Cerebellar nuclear complex (tissue), 1 donor: ENCODE measurements at places on chromosomes 5 and 9.

DNA sequence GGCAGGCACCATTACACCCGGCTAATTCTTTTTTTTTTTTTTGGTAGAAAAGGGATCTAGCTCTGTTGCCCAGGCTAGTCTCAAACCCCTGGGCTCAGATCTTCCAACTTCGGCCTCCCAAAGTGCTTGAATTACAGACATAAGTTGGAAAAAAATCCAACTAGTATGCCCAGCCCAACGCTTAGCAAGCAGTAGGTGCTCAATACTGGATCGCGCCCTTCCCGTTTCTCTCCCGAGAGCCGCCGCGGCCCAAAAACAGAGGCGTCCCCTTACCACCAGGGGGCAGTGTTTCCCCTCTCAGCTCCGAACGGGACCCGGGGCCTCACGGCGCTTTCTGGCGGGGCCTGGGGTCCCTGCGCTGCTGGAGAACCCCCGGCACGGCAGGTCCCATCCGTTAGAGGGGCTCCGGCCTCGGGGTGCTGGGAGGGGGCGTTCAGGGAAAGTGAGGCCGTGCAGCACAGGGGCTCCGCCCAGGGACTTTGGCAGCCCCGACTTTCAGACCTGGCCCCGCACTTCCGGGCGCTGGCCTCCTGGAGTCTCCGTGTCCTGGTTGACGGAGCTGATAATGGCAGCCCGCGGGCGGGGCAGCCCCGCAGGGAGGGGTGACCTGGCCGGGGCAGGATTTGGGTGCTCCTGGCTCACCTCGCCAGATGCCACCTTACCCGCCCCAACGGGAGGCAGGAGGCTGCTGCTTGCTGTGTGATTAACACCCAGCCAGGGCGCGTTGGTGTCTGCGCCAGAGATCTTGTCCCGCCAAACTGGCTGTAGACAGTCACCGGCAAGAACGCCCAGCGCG lies 15.2 kb downstream of the PTGES start:
- no peak for DNase-seq

DNA sequence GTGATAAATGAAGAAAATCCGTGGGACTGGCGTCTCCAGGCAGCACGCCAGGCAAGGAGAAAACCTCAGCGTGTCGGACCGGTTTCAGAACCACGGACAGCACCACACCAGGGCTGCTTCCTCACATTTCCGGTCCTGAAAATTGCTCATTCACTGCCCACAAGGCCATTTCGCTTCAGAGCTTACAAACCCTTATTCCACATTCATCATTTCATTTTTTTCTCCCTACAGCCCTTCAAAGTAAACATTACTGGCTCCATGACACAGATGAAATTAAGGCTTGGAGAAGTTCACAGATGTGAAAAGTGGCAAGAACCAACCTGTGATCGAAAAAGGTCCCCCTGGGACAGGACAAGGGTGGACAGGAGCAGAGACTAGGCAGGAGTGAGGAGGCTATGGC lies 1.5 kb upstream of the GPRIN1 start:
- DNase-seq = no peak

GRCh38 chr5:139088024-139088423 lies 110.1 kb downstream of the SIL1 start:
- DNase-seq = no peak

- DNase-seq = no peak
These were observed 1.1 kb upstream of the BNC2 start for GRCh38 chr9:16871336-16872151.

DNA sequence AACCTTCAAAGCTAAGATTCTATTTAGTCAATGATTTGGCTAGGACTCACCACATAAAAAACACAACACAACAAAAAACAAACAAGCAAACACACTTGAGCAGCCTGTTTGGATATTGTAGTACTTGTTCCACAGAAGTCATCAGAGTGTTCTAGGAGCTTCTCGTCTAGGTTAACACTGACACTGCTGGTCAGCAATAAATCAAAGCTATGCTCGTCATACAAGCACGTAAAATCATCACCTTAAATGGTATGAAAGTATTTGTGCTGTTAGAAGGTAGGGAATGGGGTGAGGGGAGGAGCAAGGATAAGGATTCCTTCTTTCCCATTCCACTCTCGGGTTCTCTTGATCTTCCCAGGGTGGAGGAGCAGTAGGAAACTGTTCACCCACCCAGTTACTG lies 88.0 kb downstream of the ARL15 start:
- no peak for DNase-seq

DNA sequence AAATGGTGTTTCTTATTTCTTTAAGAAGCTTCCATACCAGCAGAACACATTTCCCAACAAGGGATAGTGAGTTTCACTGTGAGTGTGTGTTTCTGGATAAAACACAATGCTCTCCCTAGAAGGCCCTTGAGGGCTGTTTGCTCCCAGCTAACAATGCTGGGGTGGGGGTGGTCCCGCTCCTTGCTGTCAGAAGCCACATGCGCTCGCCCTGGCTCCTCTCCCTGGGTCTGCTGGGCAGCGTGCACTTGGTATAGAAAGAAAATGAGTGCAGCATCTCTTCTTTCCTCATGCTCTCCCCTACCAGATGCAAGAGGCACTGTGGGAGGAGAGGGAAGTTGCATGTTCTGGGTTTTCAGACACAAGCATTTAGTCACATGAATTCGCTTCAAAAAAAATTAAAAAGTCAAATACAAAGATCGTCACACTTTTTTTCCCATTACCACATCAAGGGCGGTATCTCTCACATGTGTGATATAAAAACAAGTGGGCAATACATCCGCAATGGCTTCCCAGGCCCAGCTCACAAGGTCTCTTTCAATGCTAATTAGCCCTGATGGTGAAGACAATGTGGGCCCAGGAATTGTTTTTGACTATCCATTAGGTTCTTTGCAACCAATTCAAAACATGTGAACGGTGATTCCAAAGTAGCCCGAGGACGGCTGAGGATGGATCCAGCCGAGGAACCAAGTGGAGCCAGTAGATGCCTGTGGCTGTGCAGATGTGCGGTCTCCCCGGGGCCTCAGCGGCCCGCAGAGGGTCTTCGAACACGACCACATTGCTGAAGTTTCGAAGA lies 603.6 kb downstream of the IRX1 start:
- DNase-seq = no peak

GRCh38 chr9:136899196-136899595 lies 12.9 kb downstream of the TRAF2 start:
- DNase-seq = no peak

DNA sequence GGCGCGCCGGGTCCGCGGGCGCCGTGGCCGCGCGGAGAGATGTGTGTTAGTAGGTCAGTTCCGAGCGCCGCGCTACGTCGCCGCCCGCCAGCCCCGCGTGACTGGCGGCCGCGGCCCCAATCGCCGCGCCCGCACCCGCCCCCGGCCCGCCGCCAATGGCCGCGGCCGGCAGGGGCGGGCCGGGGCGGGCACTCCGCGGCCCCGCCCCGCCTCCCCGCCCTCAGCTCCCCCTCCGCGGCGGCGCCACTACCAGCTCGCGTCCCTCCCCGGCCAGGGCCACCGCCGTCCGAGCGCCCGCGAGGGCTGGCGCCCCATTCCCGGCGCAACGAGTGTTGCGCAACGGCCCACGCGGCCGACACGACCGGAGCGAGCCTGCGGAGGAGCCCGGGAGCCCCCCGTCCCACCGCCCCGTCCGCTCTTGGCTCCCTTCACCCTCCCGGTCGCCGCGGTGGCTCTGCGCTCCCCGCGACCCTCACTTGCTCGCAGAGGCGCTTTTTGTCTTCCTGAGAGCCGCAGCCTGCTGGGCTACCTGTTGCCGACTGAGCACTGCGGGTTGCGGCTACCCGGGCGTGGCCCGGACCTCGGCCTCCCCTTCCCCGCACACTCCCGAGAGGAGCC lies at the start of gene NFIL3:
Gene NFIL3, minus strand, starts transcription at position 48 of the 618 bp plus-strand sequence. CDS start 13,098 bp downstream, outside the sequence.
- no peak for DNase-seq

- DNase-seq = no peak
These were observed 91.1 kb upstream of the RUSC2 start for GRCh38 chr9:35398651-35399335.

DNA sequence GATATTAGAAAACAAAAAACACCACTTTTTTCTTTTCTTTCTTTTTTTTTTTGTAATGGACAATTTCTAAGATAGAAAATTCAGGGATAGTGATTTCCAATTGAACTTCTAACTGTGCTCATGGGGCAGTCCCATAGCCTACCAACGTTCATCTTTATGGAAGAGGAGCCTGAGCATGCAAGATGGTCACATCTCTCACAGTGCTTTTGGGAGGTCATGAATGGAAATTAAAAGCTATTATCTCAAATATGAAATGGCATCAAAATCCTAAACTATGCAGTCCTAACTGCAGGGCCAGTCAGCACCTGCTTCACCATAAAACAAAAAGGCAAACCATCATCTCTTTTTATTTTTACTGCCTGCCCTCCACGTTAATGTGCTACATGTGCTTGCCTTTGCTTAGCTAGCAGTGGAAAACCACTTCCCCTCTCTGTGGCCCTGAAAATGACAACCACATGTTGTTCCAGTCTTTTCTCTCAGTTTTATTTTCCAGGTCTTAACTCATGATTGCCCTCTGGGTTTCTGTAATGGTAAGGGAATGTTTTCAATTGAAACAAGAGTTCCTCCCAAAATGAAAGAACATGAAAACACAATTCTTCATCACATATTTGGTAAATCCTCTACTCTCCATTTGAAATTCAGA lies 16.7 kb downstream of the IFNB1 start:
- no peak for DNase-seq

DNA sequence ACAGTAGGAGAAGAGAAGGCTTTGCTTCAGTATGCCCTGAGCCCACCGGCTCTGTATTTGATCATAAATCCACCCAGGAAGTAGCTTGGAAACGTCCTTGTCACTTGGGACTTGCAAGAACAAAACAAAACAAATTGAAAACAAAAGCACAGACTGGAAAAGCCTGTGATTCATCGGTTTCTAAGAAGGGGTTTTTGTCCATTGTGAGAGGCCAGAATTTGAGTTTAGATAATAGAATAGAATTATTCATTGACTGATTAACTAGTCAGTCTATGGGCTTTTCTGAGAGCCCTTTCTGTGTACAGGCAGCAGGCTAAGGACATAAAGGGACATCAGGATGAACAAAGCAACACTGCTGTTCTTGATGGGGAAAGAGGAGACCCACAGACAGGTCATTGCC lies 424.8 kb downstream of the IRX1 start:
- no peak for DNase-seq

GRCh38 chr9:20087481-20087880 lies 298.6 kb upstream of the SLC24A2 start:
- no peak for DNase-seq

DNA sequence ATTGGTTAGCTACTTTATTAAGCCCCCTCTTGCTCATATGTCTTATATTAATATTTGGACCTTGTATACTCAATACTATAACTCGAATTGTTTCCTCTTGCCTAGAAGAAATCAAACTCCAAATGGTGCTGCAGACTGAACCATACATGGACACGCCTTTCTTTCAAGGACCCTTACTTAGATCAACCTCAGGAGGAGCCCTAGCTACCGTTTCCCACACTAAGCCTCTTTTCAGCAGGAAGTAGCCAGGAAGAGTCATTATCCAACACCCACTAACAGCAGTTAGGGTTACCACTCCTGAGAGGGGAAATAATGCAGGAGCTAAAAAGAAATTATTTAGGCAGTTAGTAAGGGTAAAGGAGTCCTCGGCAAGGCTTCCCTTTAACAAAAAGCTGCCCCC lies 243.8 kb upstream of the PUM3 start:
- DNase-seq = no peak

- peak; percentile 54 for DNase-seq
These were observed 127.1 kb downstream of the TRIO start for GRCh38 chr5:14270209-14270702.

DNA sequence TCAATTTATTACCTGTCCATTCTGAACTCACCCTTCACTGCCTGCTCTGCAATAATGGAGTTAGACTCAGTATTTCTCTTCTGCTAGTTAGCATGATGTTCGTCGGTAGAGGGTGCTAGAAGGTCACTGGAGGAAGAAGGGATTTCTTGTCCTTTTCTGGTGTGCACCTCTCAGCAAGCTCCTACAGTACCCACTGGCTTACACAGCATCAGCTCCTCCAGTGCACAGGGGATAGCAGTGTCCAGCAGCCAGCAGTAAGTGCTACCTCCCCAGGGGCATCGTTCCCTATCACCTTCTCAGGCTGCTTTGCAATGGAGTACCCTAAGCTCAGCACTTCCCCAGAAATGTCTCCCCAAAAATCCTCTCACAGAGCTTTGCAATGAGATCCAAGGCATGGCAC lies 45.9 kb upstream of the APC start:
- DNase-seq = no peak

DNA sequence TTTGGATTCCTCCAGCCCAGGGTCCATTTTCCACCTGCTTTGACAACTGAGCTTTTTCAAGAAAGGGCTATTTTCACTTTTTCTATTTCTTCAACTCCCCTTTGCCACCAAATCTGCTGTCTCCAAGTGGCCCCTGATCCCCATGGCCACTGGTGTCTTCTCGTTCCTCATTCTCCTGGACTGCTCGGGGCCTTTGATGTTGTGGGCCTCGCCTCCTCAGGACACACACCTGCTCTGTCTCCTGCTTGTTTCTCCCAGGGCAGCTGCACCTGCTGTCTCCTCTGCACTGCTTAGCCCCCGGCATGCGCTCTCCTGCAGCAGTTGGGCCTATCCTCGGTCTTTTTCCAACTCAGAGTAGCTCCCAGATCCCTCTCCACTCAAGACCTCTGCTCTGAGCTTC lies 16.3 kb upstream of the NANS start:
- no peak for DNase-seq

DNA sequence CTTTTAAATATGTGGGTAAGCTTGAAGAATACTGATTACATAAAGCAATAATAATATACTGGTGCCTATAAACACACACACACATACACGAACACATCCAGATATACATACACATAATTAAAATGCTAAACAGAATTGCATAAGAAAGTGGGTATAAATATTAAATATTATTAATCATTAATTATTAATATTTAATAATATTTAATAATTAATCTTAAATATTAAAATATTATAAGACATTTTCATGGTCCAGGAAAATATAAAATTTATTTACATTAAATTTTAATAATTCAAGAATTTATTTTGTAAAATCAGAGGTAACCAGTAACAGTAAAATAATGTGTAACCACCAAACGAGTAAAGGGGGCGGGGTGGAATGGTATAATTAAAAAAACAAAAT lies 178.3 kb downstream of the TMEM232 start:
- DNase-seq = no peak

DNA sequence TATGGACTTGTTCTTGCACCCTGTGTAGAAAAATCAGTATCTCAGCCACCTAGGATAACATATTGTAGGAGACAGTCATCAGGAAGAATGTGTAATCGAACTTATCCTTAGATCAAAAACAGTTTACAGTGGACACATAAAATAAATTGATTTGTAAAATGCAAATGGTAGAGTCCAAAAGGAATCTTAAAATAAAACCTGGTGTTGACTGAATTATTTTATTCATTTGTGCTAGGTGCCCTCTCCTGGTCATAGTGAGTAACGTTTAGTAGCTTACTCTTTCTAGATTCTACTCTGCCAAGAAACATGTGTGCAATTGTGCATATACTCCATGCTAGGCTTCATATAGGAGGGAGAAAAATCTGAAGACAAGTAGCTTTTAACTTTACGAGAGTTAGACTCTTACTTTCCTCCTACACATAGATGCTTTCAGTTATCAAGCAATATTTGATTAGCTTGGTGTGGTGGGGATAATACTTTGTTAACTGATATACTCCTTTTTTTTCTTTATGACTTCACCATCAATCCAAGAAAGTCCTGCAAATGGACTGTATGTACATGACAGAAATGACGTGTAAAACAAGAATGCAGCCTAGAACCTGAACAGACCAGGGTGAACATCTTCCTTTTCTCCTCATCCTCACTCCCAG lies 23.7 kb upstream of the LOX start:
- DNase-seq = no peak
